Ureter (tissue), 1 donor: ENCODE measurements at places on chromosomes 1 and 21. TPM values are rescaled to one million over a fixed set of nuclear protein-coding genes. Genes with fewer than 3 reads are reported as not detected.

The TIAM1 gene
- 94.2 TPM for total RNA-seq

DNA sequence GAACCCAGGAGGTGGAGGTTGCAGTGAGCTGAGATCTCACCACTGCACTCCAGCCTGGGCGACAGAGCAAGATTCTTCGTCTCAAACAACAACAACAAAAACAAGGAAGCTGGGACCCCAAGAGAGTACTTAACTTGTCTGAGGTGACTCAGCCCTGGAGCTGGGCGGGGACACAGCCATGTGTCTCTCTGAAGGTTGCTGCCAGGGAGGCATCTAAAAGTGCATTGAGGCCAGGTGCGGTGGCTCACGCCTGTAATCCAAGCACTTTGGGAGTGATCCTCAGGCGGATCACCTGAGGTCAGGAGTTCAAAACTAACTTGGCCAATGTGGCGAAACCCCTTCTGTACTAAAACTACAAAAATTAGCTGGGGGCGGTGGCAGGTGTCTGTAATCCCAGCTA lies 7.7 kb downstream of the IFI6 start:
- no peak for DNase-seq

The CLCA1 gene
- total RNA-seq = 0.18 TPM

The BTG3 gene
- 29.7 TPM for total RNA-seq

The CHD1L gene
- total RNA-seq = 31.5 TPM

DNA sequence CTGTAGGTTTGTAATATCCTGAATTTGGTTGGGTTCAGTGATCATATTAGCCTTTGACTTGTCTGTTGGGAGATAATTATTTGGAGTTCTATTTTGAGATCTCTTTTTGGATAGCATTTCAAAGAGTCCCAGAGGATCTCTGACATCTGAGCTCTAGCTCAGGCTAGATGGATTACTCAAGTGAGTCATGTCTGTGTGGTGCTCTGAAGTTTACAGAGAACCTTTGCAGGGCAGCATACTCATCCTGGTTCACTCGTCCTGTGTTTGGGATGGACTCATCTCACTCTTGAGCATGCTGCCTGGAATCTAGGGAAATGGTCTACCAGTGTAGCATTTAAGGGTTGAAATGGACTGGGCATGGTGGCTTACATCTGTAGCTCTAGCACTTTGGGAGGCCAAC lies 29.4 kb upstream of the BMP8A start:
- DNase-seq = no peak

The TCP10L gene
- 0.18 TPM for total RNA-seq

DNA sequence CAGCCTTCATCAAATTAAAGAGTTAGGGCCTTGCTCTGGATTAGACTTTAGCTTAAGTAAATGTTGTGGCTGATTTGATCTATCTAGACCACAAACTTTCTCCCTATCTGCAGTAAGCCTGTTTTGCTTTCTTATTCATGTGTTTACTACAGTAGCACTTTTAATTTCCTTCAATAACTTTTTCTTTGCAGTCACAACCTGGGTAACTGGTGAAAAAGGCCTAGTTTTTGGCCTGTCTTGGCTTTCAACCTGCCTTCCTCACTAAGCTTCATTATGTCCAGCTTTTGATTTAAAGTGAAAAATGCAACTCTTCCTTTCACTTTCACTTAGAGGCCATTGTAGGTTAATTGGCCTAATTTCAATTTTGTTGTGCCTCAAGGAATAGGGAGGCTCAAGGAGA lies 12.5 kb upstream of the LPGAT1 start:
- DNase-seq = no peak

GRCh38 chr1:195721210-195721971 lies 886.8 kb downstream of the KCNT2 start:
- no peak for DNase-seq

- DNase-seq = no peak
These were observed 100.6 kb downstream of the CRYAA start for GRCh38 chr21:43269440-43269839.

GRCh38 chr1:28950449-28950848 lies 36.1 kb downstream of the EPB41 start:
- no peak for DNase-seq

DNA sequence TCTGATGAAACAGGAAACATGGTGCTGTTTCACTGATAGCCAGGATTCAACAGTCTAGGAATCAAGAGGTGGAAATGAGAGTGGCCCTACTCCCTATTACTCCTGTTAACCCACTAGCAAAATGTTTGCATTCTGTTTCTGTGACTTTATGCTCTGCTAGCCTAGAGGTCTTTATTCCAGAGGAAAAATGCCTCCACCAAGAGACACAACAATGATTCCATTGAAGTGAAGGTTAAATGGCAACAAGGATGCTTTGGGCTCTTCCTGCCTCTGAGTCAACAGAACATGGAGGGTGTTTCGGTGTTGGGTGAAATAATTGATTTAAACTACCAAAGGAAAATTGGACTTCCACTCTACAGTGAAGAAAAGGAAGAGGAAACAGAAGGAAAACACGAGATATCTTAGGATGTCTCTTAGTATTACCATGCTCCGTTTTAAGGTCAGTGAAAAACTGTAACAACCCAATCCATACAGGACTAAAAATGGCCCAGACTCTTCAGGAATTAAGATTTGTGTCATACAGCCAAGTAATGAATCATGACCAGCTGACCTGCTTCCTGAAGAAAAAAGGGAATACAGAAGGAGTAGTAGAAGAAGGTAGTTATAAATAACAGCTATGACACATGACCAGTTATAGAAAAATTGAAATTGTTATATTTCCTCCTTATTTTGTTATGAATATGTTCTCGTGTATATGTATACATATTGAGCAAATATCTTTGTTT lies 1237.8 kb downstream of the NCAM2 start:
- no peak for DNase-seq

GRCh38 chr1:198015309-198015708 lies 98.1 kb downstream of the LHX9 start:
- DNase-seq = no peak

GRCh38 chr21:41865002-41865777 lies 14.0 kb downstream of the PRDM15 start:
- no peak for DNase-seq
